ENCODE measurements at places on chromosomes 7 and 10.

DNA sequence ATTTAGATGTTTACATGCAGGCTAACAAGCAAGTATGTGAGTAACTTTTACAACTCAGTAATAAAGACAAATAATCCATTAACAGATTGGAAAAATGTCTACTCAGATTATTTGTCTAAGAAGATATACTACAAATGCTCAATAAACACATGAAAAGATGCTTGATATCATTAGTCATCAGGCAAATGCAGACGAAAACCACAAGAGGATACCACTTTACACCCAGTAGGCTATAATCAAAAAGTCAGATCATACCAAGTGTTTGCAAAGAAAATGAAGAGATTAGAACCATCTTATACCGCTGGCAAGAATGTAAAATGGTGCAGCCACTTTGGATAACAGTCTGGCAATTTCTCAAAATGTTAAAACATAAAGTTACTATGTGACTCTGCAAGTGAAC is 84.1 kb downstream of the MALSU1 start:
- H3K27me3 ChIP-seq, result peaks cover 10% of the 10 kb centered on the region
- no peaks in the 10 kb centered on the region for H3K36me3 ChIP-seq
- H3K4me1 ChIP-seq, result peaks cover 20% of the 10 kb centered on the region
- H3K4me3 ChIP-seq, result no peak overlapping the region
- DNase-seq, result no peak
- H3K27ac ChIP-seq, result no peak overlapping the region

GRCh38 chr7:47452295-47452694 is 129.6 kb downstream of the TNS3 start:
- no peaks in the 10 kb centered on the region for H3K36me3 ChIP-seq
- no peak for DNase-seq
- no peaks in the 10 kb centered on the region for H3K27me3 ChIP-seq
- H3K27ac ChIP-seq, result no peak overlapping the region
- H3K4me3 ChIP-seq, result no peak overlapping the region
- H3K4me1 ChIP-seq, result no peaks in the 10 kb centered on the region

DNA sequence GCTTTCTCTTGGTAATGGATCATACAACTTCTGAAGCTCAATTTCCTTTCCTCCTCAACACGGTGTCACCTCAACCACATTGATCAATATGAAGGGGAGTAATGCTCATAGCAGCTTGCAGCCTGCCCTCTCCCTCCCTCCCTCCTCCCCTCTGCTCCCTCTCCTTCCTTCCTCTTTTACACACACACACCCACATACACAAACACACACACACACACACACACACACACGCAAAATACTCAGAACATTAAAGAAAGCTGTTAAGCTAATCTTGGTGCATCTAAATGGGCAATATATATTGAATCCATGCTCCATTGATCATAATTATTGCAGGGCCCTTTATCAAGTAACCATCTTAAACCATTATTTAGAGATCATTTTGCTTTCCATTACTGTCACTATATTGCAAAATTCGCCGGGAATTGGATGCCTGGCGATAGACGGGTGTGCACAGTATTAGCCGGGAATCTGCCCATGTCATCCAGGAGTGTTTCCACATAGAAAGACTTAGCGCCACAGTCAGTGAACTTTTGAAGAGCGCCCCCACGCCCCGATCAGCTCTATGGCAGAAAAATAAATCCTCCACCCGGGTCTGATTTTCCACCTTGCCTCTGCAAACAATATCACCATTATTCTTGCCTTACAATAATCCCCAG is 122.0 kb downstream of the PRLHR start:
- peaks cover 26% of the 10 kb centered on the region for H3K27me3 ChIP-seq
- no peak for DNase-seq
- H3K4me1 ChIP-seq, result no peaks in the 10 kb centered on the region
- H3K27ac ChIP-seq, result no peak overlapping the region
- H3K4me3 ChIP-seq, result no peak overlapping the region
- no peaks in the 10 kb centered on the region for H3K36me3 ChIP-seq

DNA sequence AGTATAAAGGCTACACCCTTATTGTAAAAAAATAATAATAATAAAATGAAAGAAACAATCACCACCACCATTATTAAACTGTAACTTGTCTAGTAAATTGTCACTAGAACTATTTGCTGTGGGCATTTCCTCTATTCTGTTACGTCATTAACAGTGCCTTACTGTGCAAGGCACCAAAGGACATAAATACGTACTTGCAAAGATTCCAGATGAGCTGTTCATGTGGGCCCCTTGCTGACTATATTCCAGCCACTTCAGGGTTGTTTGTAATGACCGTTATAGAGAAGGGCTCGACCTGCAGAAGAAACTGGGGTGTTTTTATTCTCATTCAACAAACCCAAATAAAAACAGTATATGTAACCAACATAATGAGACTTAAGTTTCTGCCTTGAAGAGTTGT is 60.4 kb downstream of the KLRG2 start:
- DNase-seq, result no peak
- H3K27ac ChIP-seq, result no peak overlapping the region
- H3K36me3 ChIP-seq, result peaks cover 38% of the 10 kb centered on the region
- no peaks in the 10 kb centered on the region for H3K27me3 ChIP-seq
- no peaks in the 10 kb centered on the region for H3K4me1 ChIP-seq

GRCh38 chr7:74479961-74480829 is 26.5 kb downstream of the GTF2IRD1 start:
- H3K27ac ChIP-seq, result no peak overlapping the region
- no peak for DNase-seq
- no peaks in the 10 kb centered on the region for H3K4me1 ChIP-seq
- no peaks in the 10 kb centered on the region for H3K36me3 ChIP-seq
- H3K27me3 ChIP-seq, result peaks cover 2% of the 10 kb centered on the region

DNA sequence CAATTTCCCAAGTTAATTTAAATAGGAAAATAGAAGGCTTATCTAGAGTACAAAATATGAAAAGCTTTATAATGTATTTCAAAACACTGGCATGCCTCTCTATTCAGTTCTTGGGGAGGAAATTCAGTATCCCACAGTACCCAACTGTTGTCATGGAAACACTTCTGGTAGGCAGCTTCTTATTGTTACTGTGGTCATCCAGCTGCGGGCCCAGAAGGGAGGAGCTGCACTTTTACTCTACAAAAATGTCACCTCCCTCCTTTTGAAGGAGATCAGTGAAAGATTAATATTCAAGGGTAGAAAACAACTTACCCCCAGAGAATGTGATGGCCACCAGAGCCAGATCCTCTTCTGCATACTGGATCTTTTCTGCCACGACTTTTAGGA is 202.8 kb downstream of the RAPGEF5 start:
- H3K4me3 ChIP-seq, result no peak overlapping the region
- no peaks in the 10 kb centered on the region for H3K4me1 ChIP-seq
- no peak for DNase-seq
